Inflammatory macrophage (primary cell): ENCODE measurements at places on chromosomes 12 and 14.
A peak's percentile ranks its signal among the peaks of the same experiment; 100 is the strongest.

DNA sequence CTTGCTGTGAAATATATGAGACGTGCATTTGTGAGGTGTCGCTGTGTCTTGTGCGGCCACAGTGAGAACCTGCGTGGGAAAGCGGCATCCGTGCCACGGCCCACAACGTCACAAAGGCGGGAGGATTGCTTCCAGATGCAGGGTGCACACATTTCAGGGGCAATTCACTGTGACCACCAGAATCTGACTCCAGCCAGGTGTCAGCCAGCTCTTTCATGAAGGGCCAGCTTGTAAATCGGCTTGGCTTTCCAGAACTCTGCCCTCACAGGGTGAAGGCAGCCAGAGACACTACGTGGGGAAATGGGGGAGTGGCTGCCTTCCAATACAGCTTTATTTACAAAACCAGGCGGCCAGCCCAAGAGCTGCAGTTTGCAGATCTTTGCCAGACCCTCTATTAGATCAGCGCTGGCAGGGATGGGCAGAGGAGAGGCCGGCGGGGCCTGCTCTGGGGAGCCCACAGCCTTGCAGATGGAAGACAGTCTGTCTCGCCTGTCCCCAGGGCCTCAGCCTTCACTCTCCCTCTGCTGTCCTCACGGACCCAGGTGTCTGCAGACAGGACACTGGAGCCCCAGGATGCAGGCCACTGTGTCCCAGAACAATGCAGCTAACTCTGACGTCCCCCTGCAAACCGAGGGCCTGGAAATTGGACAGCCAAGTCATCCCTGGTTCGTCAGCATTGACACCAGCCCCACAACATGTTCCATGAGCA, 53.5 kb downstream of the ADGRD1 start:
- DNase-seq = no peak

- DNase-seq = no peak
Observed at GRCh38 chr14:92673601-92674150, 74.8 kb downstream of the LGMN start.

DNA sequence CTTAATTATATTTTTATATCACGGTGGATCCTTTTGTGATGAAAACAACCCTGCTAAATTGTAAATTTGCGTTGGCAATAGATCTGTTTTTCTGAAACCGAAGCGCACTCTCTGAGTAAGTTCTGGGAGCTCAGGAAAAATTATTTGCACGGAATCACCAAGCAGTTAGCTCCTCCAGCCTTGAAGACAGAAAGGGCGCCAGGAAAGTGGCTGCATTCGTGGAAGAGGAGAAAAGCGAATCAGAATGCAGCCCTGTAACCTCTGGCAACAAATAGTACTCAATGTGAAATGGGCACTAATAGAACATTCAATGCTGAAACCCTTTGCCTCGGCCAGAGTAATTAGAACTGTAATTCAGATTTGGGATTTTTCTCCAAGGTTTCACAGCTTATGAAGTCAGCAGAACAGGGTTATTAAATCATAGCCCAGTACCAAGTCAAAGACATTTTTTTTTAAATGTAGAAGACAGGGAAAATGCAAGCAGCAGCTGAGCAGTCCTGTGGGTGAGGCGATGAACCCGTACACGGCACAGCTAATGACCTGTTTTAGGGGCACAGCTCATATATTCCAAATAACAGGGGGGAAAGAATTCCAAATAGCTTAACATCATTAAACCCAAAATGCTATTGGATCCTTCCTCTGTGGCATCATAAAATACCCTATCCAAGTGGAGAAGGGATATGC, 251.4 kb downstream of the EGLN3 start:
- no peak for DNase-seq

GRCh38 chr12:11855983-11856374, 206.5 kb downstream of the ETV6 start:
- peak; percentile 66 for DNase-seq

- DNase-seq = peak; percentile 63
Observed at GRCh38 chr14:65421201-65421981, 8.9 kb downstream of the FUT8 start.
